ELF-1 (cell line): ENCODE measurements at places on chromosomes 6 and 20.

- DNase-seq, result no peak
These were observed 29.3 kb upstream of the ZBTB24 start for GRCh38 chr6:109512271-109512817.

- DNase-seq, result no peak
These were observed 70.7 kb upstream of the RAB32 start for GRCh38 chr6:146472918-146473317.

GRCh38 chr20:63574829-63575743 lies 1.0 kb upstream of the HELZ2 start:
- no peak for DNase-seq

GRCh38 chr20:47843886-47844567 lies 58.7 kb upstream of the SULF2 start:
- DNase-seq, result peak; percentile 81

- DNase-seq, result no peak
These were observed 1.7 kb downstream of the NUDT3 start for GRCh38 chr6:34390531-34391472.

GRCh38 chr6:68229566-68229965 lies 405.5 kb upstream of the ADGRB3 start:
- DNase-seq, result no peak

DNA sequence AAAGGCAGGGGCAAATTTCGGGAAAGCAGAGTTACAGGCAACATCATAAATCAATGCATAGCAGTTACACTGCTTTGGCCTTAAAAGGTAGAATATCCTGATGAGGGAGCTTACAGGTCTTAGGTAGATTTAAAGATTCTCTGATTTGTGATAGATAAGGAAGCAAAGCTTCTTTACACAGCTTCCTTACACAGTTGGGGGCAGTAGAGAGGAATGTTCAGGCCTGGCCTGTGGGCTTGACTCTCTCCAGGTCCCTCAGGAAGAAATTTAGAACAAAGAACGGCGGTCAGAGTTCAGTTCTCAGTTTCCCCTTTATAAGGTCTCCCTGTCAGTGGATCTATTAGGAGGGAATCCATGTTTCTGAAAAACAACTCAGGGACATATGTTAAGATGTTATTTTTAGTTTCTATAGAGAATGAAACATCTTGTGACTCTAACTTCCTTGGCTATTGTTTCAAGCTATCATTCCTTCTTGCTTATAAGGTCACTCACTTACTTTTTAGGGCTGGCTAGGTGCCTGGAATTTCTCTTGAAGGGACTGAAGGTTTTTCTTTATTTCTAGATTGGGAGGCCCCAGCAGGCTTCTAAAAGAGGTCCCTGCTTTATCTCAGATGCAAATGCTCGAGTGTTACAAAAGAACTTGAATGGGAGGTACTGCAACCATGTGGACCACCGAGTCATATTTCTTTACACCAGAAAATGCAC lies 11.8 kb downstream of the HLA-B start:
- peak; percentile 44 for DNase-seq

DNA sequence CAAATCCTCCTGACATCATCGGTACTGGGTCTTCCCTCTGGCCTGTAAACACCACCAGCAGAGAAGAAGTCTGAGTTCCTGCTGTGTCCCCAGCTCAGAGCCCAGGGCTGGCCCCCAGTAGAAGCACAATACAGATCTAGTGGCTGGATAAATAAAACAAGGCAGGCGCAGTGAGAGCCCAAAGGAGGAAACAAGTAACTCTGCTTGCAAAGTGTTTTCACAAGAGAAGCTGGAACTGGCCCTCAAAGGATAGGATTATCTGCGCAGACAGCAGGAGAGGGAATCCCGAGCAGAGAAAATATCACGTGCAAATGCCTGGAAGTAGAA lies 205.1 kb downstream of the ZDHHC14 start:
- peak; percentile 86 for DNase-seq

- DNase-seq, result no peak
These were observed 149.7 kb downstream of the ID4 start for GRCh38 chr6:19986691-19987438.
